NCI-H2029 (cell line): ENCODE measurements at places on chromosomes 3 and 15.

- no peak for DNase-seq
Observed at GRCh38 chr15:32007355-32007960, 22.9 kb upstream of the CHRNA7 start.

- DNase-seq: no peak
Observed at GRCh38 chr15:79017953-79018352, 72.6 kb downstream of the RASGRF1 start.

DNA sequence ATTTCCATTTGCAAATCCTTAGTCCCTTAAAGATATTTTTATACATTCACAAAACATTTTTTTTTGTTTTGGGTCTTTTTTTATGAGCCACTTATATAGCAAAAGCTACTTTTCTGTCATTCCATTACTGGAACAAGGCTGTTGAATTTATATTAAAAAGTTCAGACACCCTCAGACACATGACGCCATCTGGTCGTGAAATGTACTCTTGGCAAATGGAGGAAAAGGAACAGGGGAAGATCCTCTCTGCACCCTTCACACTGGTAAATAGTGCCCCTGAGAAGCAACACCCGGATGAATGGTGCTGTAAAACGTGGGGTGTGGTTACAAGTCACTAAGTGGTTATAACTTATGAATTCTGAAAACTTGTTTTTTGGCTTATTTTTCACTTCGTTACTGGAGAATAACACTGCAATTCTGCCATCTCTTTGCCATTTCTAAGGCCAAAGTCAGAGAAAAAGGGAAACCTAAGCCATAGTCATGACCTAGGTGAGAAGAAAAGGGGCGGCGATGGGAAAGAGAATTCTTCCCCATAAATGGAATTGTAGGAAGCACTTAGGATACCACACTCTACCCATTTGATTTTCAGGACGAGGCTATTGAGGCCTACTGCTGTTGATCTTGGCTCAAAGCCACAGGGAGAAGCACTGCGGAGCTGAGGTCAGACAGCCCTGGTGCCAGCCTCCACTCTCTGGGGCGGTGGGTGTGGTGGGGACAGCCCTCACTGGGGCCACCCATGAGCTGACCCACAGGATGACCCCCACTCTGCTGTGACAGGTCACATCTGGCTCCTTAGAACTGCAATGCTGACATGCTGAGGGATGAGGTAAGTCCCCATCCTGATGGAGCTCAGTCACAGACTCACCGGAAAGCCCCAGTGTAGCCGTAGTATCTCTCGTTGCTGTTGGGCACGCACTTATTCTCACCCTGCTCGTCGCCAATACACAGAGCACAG, 21.9 kb downstream of the LTF start:
- peak; percentile 88 for DNase-seq

GRCh38 chr3:24288496-24289236, 206.0 kb downstream of the THRB start:
- no peak for DNase-seq

DNA sequence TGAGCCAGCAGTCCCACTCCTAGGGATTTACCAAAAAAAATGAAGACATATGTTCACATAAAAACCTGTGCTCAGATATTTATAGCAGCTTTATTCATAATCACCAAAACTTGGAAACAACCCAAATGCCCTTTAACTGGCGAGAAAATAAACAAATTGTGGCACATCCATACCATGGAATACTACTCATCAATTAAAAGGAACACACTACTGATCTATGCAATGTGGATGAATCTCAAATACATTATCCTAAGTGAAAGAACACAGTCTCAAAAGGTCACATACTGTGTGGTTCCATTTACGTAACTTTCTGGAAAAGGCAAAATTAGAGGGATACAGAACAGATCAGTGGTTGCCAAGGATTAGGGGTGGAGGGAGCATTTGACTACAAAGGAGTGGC, 394.5 kb downstream of the SHQ1 start:
- no peak for DNase-seq

GRCh38 chr15:39494462-39494861, 86.4 kb upstream of the THBS1 start:
- DNase-seq: no peak
